ENCODE measurements at places on chromosomes 2 and 18.

DNA sequence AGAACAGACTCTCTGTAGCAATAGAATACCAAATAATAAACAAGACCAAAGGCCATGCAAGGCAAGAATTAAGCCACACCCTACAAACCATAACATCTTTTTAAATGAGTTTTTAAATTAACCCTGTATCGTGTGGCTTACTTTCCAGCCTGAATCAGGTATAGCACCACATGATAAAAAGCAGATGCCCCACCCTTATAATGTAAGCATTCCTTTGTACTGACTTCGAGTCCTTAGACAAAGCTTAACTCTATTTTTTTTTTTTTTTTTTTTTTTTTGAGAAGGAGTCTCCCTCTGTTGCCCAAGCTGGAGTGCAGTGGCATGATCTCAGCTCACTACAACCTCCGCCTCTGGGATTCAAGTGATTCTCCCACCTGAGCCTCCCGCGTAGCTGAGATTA lies 1.7 kb upstream of the C2orf42 start:
- DNase-seq: no peak

DNA sequence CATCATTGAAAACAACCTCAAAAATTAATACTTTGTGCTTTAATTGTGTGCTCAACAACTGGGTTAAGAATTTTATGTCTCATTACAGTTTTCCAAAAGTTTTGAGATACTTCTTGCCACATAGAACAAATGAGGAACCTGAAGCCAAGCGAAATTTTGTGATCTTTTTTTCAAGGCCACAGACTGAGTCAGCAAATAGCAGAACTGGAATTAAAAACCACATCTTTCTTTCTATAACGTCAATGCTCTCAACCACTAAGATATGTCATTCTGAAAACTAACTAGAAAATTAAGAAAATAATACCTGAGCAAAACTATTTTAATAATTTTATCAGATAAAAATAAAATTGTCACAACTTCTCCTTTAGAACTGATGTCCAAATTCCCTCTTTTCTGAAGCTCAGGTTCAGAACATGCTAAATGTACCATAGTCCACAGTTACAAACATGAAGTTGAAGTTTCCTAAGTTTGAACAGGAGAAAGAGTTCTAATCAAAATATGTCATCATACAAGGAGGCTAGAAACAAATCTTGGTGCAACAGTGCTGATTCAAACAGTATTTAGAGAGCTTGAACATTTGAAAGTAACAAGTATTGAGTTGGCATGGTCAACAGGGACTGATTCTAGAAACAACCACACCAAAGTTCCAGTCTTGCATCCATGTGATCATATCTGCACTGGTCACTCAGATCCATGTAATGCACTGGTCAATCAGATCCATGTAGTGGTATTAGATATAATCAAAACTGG lies 27.6 kb upstream of the CALCRL start:
- DNase-seq: peak; percentile 40

DNA sequence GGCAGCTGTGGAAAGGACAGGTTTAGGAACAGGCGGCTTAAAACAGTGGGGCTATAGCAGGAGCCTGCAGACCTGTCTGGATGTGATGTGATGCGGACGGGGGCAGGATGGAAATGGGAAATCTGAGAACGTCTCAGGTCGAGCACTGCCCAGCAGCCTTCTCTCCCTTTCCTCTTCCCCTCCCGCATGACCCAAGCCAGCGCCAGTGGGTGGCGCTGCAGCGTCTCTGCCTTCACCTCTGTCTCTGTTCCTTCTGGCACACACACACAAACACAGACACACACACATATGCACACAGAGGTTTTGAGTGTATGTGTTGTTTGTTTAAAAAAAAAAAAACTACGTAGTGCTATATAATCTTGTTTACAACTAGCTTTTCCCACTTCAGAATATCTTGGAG lies 82.0 kb upstream of the SLC66A3 start:
- DNase-seq: peak; percentile 49

DNA sequence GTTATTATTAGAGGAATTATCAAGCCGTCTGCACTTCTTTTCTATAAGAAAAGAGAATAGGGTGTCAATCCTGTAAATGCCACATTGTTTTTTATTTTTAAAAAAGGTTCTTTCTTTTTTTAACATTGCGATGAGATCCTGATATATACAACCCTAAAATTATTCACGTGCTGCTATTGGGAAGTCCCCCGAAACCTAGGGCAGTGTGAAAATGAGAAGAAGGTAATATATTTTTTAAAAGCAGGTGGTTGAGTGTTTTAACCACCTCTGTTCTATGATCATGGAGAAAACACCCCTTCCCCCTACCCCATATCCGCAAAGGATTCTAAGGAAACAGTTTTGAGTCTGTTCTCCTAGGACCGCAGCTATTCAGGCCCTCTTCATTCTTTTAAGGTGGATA lies 94.5 kb upstream of the KLHL14 start:
- no peak for DNase-seq

DNA sequence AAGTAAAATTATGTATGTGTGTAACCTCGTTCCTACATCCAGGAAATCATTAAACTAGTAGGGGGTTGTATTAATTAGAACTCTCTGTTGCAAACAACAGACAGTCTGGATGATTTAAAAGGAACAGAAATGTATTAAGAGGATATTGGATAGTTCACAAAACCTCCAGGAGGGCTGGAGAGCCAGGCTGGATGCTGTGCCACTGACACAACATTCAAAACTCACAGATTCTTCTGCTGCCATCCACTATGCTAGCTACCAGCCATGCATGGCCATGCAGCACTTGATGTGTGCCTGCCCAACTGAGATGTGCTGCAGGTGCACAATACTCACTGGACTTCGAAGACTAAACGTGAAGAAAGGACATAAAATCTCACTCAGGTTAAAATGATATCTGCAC lies 48.2 kb upstream of the SH3RF3 start:
- no peak for DNase-seq

DNA sequence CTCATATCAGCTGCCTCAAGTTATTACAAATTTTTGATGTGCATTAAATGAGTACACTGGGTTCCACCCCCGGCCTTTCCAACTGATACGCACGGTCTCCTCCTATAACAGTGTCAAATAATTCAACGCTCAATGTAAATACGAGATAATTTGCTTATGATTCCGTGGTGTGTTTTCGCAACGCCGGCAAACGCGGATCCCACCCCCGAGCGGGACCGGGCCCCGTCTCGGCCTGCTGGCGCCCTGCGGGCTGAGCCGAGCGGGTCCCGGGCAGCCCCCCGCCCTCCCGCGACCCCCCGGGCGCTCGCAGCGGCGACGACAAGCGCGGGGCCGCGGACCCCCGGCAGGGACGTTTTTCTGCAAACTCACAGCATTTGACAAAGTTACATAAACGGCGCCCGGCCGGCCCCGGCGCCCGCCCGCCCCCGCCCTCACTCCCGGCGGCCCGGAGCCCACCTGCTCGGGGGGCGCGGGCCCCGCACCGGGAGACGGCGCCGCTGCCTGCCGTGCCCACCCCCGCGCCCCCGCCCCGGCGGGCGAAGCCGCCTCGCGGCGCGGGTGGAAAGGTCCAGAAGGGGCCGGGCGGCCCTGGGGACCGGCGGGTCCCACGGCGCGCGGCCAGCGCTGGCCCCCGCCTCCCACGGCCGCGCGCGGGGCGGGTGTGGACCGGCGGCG lies 762 bp downstream of the HDAC4 start:
- DNase-seq: peak; percentile 69

DNA sequence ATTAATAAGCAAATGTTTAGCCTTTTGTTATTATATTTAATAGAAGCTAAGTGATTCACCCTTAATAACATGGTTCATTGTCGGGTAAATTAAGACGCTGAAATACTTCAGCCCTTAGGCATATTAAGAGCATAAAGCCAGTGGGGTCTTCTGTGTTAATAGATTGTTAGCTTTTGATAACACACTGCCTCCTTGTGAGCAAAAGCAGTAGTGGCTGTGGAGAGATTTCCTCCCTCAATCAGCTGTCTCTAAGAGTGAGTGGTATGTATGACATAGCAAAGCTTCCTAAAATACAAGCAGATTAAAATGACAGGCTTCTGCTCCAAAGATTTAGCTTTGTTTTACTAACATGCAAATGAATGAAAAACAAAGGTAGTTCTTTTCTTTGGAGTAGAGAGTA lies 143.7 kb upstream of the SYT4 start:
- DNase-seq: peak; percentile 2

GRCh38 chr18:62732617-62733016 lies 17.3 kb downstream of the PHLPP1 start:
- DNase-seq: no peak

DNA sequence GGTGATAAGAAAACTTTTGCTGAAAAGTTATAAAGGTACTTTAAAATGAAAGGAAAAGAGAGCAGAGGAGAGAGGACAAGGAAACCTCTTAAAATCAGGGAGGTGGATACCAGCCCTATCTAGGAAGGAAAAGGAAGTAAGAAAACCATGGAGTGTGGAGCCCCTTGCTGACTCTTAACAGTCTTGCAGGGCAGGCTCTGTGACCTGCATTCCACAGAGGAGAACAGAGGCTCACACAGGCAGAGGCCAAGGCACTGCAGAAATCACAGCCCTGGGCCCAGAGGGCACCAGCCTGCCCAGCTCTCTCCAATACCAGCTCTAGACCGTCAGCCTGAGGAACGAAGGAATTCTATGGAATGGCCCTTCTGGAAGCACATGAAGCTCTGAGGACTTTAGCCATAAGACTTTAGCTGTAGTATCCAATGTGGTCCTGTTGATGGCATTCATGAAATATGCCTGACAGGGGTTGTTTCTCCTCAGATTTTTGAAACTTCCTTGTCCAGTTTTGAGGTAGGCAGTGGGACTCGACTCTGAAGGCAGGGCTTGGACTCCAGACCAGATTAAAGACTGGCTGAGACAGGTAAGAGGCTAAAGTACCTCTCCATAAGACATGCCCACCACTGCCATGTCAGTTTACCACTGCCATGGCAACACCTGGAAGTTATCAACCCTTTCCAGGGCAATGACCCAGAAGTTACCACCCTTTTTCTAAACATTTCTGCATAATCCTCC lies 216.3 kb downstream of the ANAPC1 start:
- peak; percentile 56 for DNase-seq

GRCh38 chr2:48397846-48398245 lies 132.1 kb upstream of the STON1 start:
- peak; percentile 25 for DNase-seq

GRCh38 chr2:45014016-45014702 lies 4.9 kb upstream of the SIX2 start:
- DNase-seq: peak; percentile 55

DNA sequence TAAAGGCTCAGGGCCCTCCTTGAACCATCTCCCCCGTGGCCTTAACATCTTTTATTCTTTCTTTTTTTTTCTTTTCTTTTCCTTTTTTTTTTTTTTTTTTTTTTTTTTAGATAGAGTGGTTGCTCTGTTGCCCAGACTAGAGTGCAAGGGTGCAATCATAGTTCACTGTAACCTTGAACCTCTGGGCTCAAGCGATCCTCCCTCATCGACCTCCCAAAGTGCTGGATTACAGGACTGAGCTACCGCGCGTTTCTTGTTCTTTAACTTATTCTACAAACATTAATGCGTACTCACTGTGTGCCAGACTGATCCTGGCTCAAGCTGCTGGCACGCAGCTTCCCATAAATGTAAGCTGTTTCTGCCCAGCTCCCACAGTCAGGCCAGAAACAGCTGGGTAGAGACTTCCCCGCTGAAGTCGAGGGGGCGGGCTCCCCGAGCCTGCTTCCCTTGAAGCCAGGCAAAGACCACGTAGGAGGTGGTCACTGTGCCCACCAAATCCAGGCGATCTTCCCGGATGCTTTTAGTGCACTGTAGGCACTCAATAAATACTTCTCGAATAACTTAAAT lies 29.2 kb upstream of the ATP6V1B1 start:
- DNase-seq: no peak

DNA sequence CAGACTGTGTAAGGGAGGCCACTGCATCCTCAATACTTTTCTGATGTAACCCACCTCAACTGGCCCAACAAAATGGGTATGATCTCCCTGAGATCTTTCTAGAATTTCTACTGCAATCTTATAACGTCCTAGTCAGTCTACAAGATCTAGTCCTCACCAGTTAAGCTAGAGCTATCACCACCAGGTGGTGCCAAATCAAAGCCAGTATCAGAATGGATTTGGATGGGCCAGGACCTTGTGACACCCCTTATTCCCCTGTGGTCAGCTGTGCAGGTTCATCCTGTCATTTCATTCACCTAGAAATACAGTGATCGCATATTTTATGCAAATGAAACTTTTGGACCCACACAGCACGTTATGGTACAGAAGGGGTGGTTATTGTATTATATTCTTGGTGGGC lies 90.3 kb downstream of the OLA1 start:
- peak; percentile 73 for DNase-seq

Measured in hematopoietic multipotent progenitor cell treated with erythropoietin and hydrocortisone succinate and interleukin-3 and kit ligand, for 6 days (in vitro differentiated cells).